ENCODE measurements at places on chromosomes 2 and 18.

- DNase-seq: no peak
Observed at GRCh38 chr2:100195942-100196341, 53.6 kb upstream of the AFF3 start.

DNA sequence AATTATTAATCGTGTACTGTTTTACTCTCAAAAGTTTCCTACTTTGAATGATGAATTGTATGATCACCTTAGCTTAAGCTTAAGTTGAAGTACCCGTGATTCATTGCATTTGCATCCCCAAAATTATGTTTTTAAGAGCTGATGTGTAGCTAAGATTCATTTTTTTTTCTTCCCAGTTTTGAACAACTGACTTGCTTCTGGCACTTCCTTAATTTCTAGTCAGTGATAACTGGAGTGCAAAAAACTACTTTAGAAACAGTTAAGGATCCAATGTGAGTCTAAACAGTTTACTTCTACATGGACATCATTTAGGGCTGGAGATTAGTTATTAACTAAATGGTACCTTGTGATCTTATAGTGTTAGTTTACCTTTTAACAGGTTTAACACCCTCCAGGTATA lies 124.0 kb upstream of the CAVIN2 start:
- no peak for DNase-seq

GRCh38 chr18:13775058-13775457 lies 48.6 kb downstream of the RNMT start:
- DNase-seq: no peak

- no peak for DNase-seq
Observed at GRCh38 chr2:237747189-237747588, 51.4 kb upstream of the RBM44 start.

DNA sequence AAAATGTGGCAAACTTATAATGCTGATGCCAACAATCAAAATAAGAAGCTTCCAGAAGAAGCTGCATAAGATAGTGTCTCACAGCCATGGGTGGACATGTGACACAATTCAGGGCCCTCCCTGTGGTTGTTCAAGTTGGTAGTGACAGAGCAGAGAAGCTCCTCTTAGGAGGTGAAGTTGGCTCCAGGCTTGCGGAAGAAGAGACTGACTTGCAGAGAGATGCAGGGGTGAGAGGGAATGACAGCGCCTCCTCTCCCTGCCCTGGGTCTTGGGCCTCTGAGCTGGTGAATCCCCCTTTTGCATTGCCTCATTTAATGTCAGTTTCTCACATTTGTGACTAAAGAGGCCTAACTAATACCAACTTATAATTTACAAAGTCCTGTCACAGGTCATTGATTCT lies 23.0 kb upstream of the RHOB start:
- DNase-seq: no peak

DNA sequence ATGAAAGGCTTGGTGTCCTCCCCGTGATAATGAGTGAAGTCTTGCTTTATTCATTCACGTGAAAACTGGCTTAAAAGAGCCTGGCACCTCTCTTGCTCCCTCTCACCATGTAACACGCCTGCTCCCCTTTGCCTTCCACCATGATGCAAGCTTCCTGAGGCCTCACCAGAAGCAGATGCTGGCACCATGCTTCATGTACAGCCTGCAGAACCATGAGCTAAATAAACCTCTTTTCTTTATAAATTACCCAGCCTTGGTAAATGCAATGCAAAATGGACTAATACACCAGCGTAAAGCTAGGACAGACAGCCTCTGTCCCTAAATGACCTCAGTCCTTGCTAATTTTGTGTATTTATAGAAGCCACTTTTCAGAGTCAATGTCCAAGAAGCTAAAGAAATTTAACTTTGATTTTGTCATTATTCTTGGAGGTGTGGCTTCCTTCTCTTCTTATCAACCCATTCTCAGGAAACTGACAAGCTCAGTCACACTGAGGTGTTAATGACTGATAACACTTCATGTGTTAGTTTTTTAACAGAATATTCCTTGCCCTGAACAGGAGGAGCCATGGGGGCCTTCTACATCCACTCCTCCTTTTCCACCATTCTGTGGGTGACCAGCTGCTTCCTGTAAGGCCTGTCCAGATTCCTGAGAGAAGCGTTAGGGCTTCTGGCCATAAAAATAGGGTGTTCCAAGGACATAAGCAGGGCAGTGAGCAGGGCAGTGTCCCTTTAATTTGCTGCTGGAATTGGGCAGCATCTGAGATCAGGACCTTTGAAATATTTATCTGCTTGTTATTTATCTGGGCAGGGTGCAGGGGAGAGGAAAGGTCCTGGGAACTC lies 38.0 kb upstream of the EPAS1 start:
- DNase-seq: no peak

DNA sequence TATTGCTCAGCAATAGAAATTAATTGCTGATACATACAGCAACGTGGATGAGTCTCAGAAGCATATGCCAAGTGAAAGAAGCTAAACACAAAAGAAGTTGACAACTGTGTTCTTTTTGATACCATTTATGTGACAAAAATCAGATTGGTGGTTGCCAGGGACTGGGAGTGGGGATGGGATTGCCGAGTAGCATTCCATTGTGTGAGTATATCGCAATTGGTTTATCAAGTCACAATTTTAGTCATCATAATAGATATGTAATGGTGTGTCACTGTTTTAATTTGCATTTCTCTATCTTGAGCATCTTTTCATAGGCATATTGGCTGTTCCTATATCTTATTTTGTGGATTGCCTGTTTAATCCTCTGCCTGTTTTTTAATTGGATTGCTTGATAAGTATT lies 20.9 kb downstream of the STRADB start:
- DNase-seq: no peak

- no peak for DNase-seq
Observed at GRCh38 chr2:175883586-175884194, 118.4 kb downstream of the LNPK start.

DNA sequence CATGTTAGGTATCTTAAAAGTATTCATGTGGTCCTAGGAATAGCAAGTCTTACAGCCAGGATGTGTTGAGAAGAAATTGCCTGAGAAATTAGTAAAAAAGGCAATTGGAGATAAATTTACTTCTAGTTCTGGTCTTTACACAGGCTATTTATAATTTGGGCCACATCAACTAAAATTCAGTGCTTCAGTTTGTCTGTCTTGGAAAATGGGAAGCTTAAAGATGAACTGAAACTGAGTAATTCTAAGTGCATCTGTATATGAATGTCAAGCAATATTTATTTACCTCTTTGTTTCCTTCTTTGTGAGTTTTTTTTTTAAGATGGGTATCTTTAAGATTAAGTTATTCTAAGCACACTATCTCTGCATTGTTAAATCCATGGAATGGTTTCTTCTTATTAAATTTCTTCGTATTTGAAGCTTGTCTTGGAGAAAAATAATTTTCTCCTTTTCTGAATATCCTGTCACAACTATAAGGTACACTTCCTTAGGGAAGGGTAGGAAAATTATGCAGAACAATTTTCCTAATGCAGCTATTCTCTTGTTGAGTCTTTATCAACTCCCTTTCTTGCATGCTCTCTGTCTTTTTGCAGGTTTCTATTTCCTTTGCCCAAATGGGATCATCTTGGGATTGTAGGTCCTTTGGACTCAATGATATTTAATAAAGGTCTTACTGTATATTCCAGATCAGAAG lies 39.7 kb upstream of the MMADHC start:
- no peak for DNase-seq

DNA sequence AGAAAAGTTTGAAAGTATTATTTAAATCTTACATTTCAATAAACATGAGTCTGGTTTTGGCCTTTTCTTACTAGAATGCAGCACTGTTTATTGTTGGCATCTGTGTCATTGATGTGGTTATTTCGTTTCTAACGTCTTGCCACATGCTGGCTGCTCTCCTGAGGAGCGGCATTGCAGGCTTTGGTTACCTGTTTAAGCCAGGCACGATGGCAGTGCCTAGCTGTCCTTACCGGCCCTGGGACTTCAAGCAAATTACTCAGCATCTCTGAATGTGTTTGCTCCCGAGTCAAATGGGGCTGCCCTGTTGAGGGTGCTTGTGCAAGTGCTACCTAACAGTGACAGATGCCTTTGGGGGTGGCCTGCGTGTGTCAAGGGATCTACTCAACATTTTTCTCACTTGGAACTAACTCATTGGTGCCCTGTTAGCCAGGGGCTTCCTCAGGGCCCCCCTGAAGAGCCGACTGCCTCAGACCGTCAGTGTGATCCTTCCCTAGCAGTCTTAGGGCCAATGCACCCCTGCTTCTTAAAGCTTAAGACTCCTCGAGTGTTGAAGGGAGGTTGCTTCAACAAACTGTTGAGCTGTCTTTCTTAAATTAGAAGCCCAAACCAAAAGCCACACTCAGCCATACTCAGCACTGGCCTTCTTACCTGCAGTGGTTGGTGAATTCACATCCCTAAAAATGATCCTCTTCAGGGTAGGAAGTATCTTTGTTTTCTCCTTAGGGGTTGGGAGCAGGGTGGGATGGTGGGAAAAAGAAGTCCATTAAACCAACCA lies 151.5 kb downstream of the NCK2 start:
- DNase-seq: no peak

- DNase-seq: peak; percentile 52
Observed at GRCh38 chr2:90207454-90208058, 1516.1 kb downstream of the RPIA start.

- DNase-seq: no peak
Observed at GRCh38 chr2:39816428-39816827, 37.4 kb upstream of the THUMPD2 start.

DNA sequence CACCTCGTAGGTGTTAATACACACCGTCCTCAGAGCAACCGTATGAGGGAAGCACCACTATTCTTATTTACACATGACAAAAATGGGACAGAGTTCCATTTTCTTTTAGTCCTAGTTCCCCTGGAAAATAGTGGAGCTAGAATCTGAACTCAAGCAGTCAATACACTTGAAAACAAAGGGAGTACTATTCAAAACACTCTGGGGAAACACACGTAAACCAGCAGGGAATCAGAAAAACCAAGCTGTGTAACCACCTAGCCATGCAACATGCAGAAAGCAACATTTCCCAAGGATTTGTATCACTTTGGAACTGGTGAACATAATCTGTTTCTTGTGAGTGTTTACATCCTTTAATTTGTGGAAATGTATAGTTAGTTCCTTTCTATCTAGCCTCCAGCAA lies 208.2 kb downstream of the UBE2E3 start:
- DNase-seq: no peak

GRCh38 chr18:67134911-67135310 lies 381.6 kb downstream of the DSEL start:
- DNase-seq: no peak

DNA sequence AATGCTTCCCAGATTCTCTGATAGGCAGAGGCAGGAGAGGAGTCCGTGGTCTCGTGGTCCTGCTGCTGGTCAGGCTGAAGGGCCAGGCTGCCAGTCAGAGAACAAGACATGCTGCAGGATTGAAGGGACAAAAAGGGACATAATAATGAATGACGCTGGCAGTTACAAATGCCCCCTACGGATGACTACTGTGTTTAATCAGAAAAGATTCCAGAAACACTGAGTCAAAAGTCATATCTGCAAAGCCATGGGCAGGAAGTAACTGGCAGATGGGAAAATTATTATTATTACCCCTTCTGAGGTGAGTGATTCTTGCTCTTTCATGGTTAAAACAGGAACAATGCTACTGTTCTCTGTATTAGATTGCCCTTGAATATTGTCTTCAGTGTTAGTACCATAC lies 19.0 kb downstream of the LCT start:
- DNase-seq: no peak

All from HT-29 (cell line).